Activated CD4-positive, alpha-beta memory T cell treated with anti-CD3 and anti-CD28 coated beads for 36 hours (primary cell): ENCODE measurements at places on chromosomes 6 and 20. TPM values are rescaled to one million over a fixed set of nuclear protein-coding genes. Genes with fewer than 3 reads are reported as not detected.

Gene TFAP2D
- total RNA-seq: not detected

GRCh38 chr6:70394518-70395300 is 18.6 kb upstream of the FAM135A start:
- H3K27ac ChIP-seq: no peak overlapping the region
- peaks cover 29% of the 10 kb centered on the region for H3K27me3 ChIP-seq
- no peak for DNase-seq
- H3K36me3 ChIP-seq: no peaks in the 10 kb centered on the region
- no peak overlapping the region for H3K4me3 ChIP-seq

Gene SLC17A1
- total RNA-seq: not detected

Gene ZNF165
- total RNA-seq: 4.0 TPM

Gene TMEM74B
- 0.63 TPM for total RNA-seq

Gene GZF1
- total RNA-seq: 7.5 TPM

GRCh38 chr6:106870824-106871717 is 103.5 kb downstream of the CD24 start:
- no peaks in the 10 kb centered on the region for H3K4me1 ChIP-seq
- no peaks in the 10 kb centered on the region for H3K36me3 ChIP-seq
- H3K4me3 ChIP-seq: no peak overlapping the region
- H3K27ac ChIP-seq: no peak overlapping the region
- H3K27me3 ChIP-seq: no peaks in the 10 kb centered on the region

Gene SCRT2
- not detected for total RNA-seq

- H3K36me3 ChIP-seq: peaks cover 5% of the 10 kb centered on the region
- H3K27ac ChIP-seq: no peak overlapping the region
- no peak overlapping the region for H3K4me3 ChIP-seq
- DNase-seq: no peak
Measured at GRCh38 chr6:37392821-37393220, 39.0 kb downstream of the RNF8 start.

GRCh38 chr6:16949716-16950115 is 152.1 kb upstream of the STMND1 start:
- H3K4me3 ChIP-seq: no peak overlapping the region
- no peak for DNase-seq
- peaks cover 40% of the 10 kb centered on the region for H3K27me3 ChIP-seq
- H3K27ac ChIP-seq: no peak overlapping the region
- peaks cover 33% of the 10 kb centered on the region for H3K4me1 ChIP-seq
- H3K36me3 ChIP-seq: no peaks in the 10 kb centered on the region

Gene CITED2
- 52.1 TPM for total RNA-seq

DNA sequence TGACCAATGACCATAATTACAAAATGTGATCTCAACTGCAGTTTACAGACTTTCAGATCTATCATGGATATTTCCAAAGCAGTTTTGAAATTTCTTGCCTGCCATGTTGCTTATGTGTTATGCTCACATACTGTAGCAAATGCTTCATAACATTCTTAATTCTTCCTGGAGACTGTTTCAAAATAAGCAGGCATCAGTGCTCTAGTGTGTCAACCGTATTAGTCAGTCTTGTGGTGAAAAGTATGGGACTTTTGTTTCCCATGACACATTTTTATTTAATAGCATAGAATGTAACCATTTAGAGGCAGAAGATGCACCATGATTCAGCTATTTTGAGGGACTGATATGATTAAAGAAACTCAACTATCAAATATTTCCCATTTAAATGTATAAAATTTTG is 1.7 kb downstream of the POPDC3 start:
- H3K4me3 ChIP-seq: no peak overlapping the region
- DNase-seq: no peak
- no peak overlapping the region for H3K27ac ChIP-seq
- no peaks in the 10 kb centered on the region for H3K36me3 ChIP-seq
- H3K4me1 ChIP-seq: peaks cover 2% of the 10 kb centered on the region
- peaks cover 41% of the 10 kb centered on the region for H3K27me3 ChIP-seq

DNA sequence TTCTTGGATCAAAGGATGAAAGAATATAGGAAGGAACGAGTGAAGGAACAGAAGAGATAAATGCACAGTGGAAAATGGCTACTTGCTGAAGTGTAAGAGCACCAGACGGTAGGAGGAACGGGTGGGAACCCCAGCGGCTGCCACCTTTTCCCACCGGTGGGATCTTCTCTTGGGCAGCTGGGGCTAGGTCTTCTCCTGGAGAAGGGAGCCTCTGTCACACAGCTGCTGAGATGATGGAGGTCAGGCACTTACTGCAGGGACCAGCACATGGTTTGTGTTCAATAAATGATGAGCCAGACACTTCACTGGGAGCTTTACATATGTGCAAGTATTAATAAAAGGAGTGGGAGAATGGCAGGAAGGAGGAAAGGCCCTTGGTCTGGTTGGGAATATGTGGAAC is 123.7 kb downstream of the AGPAT4 start:
- H3K4me3 ChIP-seq: no peak overlapping the region
- no peak for DNase-seq
- no peaks in the 10 kb centered on the region for H3K4me1 ChIP-seq
- H3K27me3 ChIP-seq: no peaks in the 10 kb centered on the region
- H3K36me3 ChIP-seq: no peaks in the 10 kb centered on the region

DNA sequence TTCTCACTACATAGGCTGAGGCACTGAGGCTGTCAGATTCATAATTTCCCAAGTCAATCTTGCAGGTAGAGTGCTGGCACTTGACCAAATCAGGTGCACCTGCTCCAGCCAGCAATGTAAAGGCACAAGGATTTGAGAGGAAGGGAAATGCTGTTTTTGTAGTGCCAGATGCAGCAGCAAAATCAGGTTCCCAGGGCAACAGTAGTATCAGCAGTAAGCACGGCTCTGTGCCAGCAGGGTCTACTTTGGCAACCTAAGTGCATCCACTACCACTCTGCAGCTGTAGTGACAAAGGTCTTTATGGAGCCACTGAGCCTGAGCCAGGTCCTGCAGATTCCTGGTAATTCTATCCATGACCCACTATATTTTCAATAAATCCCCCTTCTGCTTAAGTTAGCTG is 329.5 kb downstream of the TPBG start:
- no peak overlapping the region for H3K27ac ChIP-seq
- H3K4me3 ChIP-seq: no peak overlapping the region
- peaks cover 4% of the 10 kb centered on the region for H3K27me3 ChIP-seq
- H3K4me1 ChIP-seq: no peaks in the 10 kb centered on the region
